SK-N-SH treated with all-trans-retinoic acid at 6 μM for 48 hours (cell line): ENCODE measurements at places on chromosomes 2 and 18.

GRCh38 chr2:101638181-101638711 is 59.3 kb upstream of the MAP4K4 start:
- no peak for ATAC-seq

- no peak for ATAC-seq
Measured at GRCh38 chr2:112187805-112188596, 49.8 kb downstream of the FBLN7 start.

DNA sequence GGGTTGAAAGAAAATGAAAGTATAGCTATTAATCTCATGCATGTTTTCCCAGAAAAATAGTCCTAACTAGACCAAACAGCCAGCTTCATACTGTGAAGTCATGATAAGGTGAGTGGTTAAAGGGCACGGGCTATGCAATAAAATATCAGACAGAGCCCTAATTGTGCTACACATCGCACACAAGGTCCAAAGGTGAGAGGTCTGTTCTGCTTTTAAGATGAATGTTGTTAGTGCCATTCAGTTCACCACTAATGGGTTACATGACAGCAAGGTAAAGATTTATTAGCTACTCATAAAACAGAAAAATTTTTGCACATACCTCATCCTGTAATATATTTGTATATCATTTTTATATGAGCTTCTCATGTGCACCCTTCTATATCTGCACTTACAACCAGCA is 105.0 kb upstream of the STK17B start:
- no peak for ATAC-seq

- peak; percentile 75 for ATAC-seq
Measured at GRCh38 chr2:241561832-241562231, 3.3 kb downstream of the BOK start.

- no peak for ATAC-seq
Measured at GRCh38 chr2:176004934-176005333, 2.9 kb upstream of the LNPK start.

DNA sequence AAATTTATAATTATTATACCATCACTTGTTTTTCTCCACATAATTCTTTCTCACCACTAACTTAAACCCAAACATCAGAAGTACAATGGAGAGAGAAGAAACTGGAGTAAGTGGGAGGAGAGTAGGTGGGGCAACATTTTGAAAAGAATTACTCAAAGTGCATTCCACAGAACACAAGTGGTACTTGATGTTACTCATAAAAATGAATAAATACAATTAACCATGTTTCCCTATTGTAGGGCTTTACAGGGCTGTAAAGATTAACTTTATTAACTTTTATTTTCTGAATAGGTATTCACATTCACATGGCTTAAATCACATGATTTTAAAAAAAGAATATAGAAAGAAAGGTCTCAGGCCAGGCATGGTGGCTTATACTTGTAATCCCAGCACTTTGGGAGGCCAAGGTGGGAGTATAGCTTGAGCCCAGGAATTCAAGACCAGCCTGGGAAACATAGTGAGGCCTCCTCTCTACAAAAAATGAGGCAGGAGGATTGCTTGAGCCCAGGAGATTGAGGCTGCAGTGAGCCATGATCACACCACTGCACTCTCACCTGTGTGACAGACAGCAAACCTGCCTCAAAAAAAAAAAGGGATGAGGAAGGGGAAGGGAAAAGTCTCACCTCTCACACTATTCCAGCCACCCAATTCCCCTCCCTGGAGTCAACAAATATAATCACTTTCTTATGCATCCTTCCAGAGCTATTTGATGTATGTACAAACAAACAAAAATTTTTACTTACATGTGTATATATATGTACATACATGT is 47.1 kb downstream of the KCNG3 start:
- ATAC-seq = no peak

- ATAC-seq = no peak
Measured at GRCh38 chr2:237473878-237474441, 13.1 kb upstream of the MLPH start.

- ATAC-seq = no peak
Measured at GRCh38 chr2:45396671-45397070, 214.4 kb downstream of the SRBD1 start.

DNA sequence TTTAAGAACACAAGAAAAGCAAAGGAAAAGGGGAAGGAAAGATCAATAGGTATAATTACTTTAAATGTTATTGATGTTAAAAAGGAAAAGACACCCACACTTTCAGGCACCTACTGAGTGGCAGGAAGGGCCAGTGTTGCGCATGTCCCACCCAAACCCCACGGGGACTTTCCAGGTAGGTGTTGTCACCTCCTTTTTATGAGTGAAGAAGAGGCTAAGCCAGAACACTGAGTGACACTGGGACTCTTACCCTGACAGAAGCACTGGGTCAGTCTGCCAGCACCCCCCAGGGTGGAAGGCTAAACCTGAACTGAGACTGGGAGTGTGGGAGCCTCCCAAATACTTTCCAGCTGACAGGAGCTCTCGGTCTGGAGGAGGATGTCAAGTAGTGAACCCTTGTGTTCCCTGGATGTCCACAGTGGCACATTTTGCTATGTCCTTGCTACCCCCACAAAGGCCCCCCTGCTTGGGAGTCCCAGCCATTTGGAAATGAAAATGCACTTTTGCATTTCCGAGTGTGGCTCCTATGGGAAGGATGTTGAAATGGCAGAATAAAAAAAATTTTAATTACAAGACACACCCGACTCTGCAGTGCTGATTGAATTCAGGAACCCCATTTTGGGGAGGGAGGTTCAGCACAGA is 90.9 kb upstream of the SMAD2 start:
- no peak for ATAC-seq

- ATAC-seq = no peak
Measured at GRCh38 chr2:207161247-207162123, 4.3 kb downstream of the KLF7 start.

DNA sequence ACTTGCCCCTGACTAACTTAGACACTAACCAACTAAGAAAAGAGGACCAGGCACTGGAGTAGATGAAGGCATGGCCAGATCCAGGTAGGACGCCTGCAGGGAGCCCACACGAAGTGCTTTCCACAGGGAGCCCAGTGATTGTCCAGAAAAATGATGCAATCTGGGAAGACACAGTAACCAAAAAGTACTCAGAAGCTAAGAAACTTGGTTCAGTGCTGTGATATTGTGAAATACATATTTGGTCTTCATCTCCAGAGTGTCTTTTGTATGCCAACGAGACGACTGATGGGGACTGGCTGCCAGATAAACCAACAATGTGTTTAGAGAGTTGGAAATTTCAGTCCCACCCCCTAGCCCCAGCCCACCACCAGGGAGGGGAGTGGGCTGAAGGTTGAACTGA is 135.0 kb downstream of the SP3 start:
- ATAC-seq = no peak

- ATAC-seq = peak; percentile 23
Measured at GRCh38 chr2:183123117-183123958, 905 bp upstream of the NUP35 start.

GRCh38 chr2:65867446-65867845 is 435.0 kb upstream of the SPRED2 start:
- ATAC-seq = no peak

DNA sequence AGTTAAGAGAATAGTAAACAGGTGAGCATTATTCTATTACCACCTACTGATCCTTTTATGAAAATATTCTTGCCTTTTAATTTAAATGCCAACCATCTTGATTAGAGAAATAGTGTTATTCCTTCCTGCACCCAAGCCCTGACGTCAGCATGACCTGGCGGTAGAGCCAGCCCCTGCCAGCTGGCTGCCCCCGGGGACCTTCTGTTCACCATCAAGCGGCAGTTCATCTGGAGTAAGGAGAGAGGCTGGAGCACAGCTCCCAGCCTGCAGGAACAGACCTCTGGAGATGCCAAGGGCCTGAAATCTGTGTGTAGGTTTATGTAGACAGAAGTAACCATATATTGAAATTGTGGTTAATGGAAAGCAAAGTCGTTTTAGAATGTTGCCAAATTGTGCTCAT is 171.8 kb downstream of the GBX2 start:
- no peak for ATAC-seq

DNA sequence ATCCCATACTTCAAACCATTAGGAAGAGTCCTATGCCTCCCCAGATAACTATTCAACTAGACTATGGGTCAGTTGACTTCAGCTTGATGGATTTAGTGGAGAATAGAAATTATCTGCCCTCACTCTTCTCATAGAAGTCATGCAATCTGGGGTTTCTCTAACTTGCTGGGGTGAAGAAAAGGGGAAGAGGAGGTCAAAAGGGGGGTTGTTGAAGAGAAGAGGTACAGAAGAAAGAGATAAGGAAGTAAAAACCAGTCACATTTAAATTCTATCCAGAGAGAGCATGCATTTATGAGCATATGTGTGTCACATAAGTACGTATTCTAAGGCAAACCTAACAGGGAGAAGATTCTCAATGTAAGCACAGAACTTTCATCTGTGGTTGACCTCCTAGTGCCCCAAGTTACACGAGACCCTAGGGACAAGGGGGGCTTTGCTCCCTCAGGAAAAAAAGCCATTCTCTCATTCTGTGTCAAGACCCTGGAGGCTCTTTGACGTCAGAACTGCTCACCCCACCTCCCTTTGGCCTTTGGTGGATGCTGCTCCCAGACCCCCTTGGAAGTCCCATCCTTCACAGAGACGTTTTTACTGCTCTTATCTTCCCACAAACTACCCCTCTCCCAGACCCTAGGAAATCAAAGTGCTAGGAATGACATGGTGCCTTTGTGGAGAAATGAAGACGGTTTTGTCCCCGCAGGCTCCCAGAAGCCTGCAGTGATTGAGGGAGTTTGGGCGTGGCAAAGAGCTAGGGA is 236.8 kb upstream of the TNP1 start:
- no peak for ATAC-seq

DNA sequence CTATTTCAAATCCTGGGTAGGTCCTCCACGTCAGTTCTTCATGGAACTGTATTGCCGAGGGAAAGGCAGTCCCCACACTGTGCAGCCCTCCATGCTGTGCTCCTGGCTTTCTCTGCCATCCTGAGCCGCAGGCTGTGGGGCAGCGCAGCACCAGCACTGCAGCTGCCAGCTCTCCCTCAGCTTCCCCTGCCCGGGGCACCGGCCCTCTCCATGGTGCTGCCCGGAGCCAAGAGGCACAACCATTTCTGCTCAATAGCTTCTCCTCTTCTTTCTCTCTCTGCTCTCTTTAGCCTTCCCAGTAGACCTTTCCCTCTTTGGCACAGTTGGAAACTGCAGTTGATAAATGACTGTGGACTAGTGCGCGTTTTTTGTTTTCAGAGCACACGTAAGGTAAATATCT is 12.1 kb downstream of the ANKRD23 start:
- ATAC-seq = peak; percentile 54

DNA sequence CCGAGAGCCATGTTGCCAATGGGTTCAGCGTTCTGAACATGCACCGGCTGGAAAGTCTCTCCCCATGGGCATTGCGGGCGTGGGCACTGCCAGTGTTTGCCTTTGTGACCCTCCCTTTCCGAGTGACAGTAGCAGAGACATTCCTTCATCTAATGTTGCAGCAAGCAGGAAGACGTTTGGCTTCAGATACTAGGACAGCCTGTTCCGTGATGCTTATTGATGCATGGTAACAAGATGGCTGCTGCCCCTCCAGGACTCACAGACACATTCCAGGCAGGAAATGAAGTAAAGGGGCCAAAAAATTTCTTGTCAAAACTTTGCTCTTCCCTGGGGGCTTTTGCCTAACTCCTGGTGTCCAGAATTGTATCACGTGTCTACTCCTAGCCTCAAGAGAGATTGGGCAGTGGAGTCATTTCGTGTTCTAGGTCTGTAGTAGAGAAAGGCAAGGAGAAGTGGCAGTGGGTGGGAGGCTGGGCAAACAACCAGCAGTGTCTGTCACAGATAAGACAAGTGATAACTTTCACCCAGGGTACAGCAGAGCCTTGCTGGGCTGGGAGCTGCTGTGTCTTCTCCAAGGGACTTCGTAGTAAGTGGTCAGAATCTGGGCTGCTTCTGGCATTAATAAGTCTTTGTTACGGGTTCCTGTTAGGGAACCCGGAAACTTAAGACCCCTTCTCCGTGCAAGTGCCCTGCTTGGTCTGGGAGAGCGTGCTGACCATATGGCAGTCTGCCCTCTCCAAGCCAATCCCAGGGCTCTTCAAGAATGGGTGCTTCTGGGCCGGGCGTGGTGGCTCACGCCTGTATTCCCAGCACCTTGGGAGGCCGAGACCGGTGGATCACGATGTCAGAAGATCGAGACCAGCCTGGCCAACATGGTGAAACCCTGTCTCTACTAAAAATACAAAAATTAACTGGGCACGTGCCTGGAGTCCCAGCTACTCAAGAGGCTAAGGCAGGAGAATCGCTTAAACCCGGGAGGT is 93.5 kb downstream of the TFCP2L1 start:
- no peak for ATAC-seq

DNA sequence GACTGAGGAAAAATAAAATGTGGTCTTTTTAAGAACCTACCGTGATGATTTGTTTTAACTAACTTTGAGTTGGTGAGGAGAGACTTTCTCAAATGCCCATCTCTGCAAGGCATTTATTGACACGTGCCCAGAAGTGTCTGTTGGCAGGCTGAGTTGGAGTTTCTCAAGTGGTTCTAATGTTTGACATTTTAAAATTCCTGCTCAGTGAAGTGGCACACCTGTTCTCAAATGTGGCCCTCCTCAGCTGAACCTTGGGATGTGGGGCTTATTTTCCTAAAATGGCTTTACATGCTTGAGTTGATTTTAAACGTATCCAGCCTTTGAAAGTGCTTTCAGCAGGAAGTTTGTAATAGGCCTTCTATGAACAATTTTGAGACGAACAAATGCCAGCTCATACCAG is 876 bp upstream of the CAVIN2 start:
- no peak for ATAC-seq

DNA sequence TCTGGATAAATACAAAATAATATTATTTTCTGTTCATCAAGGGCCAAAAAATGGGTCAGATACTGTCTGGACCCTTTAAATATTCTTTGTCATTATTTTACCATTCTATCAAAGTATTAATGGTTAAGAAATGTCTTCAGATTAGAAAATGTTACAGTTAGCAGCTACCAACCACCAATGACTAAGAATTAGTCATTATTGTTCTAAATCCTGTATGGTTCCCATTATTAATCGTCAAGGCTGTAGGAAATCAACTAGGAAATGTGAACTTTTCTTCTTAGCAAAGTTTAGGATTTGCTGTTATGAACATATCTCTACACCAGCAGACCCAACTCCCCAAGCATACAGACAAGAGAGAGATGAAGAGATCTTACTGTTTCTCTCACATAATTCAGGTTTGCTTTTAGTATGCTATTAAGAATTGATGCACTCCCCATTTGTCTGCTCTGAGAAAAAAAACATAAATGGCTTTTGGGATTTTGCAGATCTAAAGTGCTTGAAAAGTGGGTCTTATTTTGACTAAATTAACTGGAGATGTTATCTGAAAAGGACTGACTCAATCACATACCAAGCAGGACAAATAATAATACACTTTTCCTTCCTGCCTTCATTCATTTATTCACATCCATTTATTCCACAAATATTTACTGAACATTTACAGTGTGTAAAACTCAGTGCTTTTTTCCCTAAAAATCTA is 147.7 kb downstream of the PPP1R1C start:
- ATAC-seq = peak; percentile 50

DNA sequence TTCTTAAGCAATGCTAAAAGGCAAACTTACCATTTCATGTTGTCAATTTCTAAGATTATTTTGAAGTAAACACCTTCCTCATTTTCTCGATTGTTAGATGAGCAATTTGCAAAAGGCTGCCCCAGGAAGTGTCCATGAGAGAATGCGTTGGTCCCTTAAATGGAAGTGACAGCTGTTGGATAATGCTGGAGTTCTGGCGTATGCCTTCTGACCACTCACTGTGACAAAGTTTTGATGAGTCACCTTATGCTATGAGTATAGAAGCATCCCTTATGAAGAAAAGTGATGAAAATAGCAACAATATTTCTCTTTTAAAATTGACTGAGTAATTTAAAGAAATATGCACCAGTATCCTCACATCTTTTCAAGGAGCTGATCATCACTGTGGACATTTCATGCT is 1497.5 kb downstream of the DPP10 start:
- ATAC-seq = no peak

- ATAC-seq = no peak
Measured at GRCh38 chr2:146677280-146677679, 1167.5 kb upstream of the ACVR2A start.
